Fibroblast of skin of left quadriceps (primary cell): ENCODE measurements at places on chromosomes 1 and 21.

- DNase-seq: no peak
Observed at GRCh38 chr1:54653036-54653435, 11.4 kb downstream of the MROH7 start.

GRCh38 chr1:78232630-78233029 lies 186.9 kb downstream of the GIPC2 start:
- DNase-seq: no peak

DNA sequence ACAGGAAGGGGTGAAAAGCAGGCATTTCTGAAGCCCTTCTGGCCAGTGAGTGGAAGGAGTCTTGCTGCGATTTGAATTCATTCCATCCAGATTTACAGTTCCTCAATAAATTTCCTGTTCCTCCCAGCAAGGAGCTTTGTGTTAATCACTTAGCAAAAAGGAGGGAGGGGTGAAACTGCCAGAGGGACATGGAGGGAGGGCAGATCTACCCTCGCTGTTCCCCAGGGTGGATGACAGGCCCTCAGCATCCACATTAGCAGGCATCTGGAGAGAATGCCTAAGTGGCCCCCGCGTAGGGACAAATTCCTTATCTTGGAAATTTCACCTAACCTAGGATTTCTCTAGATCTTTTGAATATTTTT lies 1.2 kb downstream of the ETV3 start:
- DNase-seq: no peak

DNA sequence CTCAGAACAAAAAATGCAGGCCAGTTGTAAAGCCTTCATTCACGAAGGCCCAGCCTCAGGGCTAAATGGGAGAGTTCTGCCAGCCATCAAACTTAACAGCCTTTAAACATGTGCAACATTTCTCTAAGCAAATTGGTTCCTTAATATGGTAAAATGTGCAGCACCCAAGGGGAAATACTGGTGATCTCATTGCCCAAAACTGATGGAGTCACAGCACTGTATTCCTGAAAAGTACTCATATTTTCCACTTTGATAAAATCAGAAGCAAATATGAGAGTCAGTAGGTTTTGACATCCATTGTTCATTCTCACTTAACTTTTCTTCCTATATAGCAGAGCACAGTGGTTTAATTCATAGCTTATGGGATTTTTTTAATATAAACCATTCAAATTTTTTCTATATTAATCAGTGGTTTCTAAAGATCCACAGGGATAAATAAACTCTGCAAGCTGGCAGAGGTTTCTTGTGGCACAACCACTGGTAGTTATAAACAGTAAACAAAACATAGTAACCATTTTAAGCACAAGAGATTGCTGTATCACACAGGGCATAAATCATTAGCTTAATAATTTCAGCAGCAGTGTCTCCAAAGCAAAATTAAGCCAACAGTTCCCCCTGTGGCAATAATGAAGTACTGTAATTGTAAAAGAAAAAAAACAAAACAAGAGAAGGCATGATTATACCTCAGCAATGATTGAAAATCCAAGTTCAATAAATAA lies 106.9 kb upstream of the LYPLAL1 start:
- DNase-seq: peak; percentile 56

- DNase-seq: no peak
Observed at GRCh38 chr1:70288166-70288565, 66.4 kb downstream of the ANKRD13C start.
